ENCODE measurements at places on chromosomes 2 and 18.

DNA sequence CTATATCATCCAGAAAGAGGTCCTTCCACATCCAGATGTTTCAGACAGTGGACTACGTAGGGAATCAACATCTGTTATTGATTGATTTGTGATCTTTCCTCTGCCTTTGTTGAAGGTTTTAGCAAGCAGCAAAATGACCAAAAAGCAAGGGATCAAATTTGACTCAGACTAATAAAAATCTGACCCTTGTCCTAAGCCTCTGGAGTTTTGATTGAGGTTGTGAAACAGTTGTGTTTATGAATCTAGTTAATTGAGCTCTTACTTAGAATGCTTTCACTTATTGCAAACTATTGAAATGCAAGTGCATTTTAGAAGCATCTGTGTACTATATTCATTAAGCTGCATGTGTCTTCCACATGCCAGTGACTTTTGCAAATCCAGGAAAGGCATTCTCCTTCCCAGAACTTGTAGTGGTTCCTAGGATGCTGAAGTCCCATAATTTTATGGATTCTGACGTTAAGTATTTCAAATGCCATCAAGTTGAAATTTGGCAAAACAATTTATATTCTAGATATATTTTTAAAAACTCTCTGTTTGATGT, 116.0 kb downstream of the MTX2 start:
- no peak for DNase-seq

- no peak for DNase-seq
These were observed 75.9 kb upstream of the SLC35G4 start for GRCh38 chr18:11533513-11533890.

- DNase-seq, result no peak
These were observed 20.5 kb downstream of the NEDD4L start for GRCh38 chr18:58064406-58064998.

DNA sequence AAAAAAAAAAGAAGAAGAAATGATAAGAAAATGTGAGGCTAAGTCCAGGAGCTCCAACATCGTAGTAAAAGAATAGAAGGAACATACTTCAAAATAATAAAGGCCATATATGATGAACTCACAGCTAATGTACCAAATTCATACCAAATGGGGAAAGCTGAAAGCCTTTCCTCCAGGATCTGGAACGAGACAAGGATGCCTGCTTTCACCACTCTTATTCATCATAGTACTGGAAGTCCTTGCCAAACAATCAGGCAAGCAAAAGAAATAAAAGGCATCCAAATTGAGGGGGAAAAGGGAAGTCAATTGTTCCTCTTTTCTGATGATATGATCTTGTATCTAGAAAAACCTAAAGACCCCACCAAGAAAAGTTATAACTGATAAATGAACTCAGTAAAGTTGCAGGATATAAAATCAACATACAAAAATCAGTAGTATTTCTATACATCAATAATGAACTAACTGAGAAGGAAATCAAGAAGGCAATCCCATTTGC, 170.6 kb downstream of the METTL4 start:
- DNase-seq, result no peak

DNA sequence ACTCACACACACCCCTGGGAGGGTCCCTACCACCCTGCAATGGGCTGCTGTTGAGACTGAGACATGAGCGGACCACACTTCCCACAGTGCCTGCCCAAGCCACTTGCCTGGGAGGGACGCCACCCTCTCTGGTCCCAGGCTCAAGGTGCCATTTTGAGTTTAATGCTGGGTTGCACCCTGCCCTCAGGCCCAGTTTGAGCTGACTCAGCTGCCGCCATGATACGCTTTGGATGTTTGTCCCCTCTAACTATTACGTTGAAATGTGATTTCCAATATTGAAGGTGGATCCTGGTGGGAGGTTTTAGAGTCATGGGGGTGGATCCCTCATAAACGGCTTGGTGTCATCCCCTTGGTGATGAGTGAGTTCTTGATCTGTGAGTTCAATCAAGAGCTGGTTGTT, 76.4 kb upstream of the DYNC1I2 start:
- no peak for DNase-seq

DNA sequence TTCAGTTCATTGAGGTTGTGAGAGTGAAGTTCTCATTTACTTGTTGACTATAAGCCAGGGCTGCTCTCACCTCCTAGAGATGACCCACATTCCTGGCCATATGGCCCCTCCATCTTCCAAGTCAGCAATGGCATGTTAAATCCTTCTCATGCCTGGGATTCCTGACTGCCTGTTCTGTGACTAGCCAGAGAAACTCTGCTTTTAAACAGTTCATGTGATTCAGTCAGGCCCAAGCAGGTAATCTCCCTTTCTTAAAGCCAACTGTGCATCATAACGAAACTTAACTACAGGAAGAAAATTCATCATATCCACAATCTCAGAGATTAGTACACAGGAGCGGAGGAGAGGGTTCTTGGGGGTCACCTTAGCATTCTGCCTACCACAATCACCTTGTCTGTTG, 11.5 kb downstream of the DPP4 start:
- no peak for DNase-seq

DNA sequence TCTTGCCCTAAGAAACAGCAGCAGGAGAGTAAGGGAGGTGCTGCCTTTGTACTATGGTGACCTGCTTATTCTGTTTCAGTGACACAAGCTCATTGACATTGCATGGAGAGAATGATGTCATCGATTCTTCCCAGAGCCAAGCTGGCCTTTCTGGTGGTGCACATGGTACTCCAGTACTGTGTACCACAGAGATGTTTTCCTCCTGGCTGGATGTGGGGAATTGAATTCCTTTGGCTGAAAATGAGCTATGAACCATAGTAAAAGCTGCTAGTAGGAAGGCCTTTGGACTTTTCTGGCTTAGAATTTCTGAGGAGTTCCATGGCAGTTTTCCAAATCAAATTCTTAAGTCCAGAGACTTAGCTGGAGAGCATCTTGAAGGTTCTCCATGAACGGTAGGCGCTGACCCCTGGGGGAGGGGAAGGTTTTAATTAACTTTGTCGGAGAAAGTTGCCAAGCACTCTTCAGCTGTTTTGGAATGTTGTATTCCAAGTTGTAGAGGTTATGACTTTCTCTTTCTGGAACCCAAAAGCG, 17.1 kb upstream of the B3GNT2 start:
- no peak for DNase-seq

DNA sequence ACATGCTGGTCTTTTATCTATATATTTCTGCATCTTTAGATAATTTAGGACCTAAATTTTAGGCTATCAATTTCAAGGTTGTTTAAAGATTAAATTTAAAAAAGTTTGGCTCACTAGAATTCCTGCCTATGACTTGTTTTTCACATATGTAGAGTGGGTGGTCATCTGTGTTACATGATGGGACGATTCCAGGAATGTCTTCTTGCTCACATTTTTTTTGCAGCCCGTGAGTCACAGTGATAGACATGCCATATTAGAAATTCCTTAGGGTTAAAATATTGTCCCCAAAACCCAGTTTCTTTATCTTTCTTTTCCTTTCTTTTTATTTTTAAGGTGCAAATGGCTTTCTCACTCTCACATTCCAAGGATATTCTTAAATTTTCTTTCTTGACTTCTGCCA, 652.0 kb downstream of the PLCL1 start:
- DNase-seq, result no peak

GRCh38 chr2:234406085-234406484, 90.8 kb downstream of the ARL4C start:
- no peak for DNase-seq

DNA sequence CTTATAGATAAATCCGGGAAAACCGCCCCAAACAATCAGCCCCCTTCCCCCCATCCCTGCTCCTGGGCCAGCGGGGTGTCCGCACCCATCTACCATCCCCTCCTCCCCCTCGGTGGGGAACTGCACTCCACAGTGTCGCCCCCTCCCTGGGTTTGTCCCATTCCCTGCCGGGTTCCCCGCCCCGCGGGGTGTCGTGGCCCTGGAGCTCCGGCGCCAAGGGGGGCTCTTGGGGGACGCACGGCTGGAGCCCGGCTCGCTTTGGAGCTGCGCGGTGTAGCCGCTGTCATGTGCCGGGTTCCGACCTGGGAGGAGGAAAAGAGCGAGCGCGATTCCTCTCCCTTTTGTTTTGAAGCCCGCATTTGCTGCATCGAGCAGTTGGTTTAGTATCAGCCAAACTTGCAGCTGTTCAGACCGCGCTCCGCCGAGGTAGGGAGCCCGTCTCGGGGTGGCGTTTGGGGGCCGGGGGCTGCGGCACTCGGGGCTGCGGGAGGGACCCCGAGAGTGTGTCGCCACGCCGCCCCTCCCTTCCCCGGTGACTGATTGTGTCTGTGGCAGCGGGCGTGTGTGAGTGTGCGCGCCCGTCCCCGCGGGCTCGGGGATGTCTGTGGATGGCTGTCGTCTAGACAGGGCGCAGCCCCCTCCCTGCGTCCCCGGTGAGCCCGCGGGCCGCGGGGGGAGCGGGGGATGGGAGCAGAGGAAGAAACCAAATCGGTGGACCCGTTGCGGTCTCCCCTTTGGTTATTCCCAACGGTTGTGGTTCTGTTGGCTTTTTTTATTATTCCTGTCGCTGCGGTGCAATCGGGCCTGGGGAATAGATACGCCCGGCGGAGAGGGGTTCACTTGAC, 797 bp downstream of the CTIF start:
- DNase-seq, result peak; percentile 12

DNA sequence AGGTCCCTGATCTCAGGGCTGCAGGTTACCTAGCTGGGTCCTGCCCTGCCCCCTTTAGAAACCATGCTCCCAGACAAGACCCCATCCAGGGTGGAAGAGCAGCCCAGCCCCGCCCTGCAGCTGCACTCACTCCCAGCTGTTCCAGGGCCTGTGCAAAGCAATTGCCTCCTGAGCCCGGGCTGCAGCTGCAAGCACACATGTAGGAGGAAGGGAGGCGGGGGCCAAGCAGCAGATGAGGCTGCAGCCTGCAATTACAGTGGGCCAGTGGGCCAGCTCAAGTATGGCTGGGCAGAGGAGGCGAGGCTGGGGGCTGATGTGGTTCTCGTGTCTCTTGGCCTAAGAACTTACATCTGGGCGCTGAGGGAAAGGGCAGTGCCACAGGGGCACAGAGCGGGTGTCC, 65.4 kb upstream of the TUBA3E start:
- no peak for DNase-seq

- no peak for DNase-seq
These were observed 25.6 kb upstream of the PMAIP1 start for GRCh38 chr18:59874166-59874565.

- DNase-seq, result no peak
These were observed 27.7 kb upstream of the DOCK10 start for GRCh38 chr2:225069966-225070365.

GRCh38 chr18:48037481-48038271, 107.2 kb upstream of the SMAD2 start:
- no peak for DNase-seq

DNA sequence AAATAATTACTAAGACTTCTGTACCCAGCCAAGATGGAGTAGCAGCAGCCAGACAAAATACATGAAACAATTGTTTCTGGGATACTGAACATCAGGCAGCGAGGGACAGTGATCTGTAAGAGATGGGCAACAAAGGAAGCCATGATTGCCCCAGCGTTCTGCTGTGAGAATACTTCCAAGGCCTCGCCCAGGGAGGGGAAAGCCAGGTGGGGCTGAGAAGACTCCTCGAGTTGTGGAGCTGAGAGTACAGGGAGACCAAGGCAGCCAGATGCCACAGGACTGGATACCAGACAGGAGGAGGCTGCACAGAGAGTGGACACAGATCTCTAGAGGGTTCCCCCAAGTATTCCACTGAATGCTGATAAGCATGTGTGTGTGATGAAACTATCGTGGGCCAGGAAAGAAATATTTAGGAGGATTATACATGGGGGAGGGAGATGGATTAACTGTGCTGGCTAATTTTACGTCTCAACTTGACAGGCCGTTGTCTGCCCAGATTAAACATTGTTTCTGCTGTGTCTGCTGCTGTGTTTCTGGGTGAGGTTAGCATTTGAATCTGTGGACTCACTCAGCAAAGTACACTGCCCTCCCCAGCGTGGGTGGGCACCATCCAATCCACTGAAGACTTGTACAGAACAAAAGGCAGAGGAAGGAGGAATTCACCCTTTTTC, 10.2 kb upstream of the LIMS2 start:
- no peak for DNase-seq

GRCh38 chr2:101463911-101464641, 10.8 kb downstream of the RFX8 start:
- no peak for DNase-seq

DNA sequence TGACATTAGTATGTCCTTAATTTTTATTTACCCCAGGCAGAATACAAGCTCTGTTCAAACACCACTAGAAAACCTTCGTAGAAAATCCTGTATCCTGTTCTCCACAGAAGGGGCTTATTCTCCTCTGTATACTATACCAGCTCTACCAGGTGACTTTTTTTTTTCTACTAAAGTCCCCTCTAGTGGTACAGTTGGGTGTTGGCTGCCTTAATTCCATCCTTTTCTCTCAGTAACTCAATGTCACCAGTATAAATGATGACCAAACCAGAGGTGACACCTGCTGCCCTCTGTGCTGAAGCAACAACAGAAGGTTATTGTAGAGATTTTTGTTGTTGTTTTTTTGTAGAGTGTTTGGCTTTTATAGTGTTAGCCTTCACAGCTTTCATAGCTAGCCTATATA, 1322.0 kb downstream of the LRP1B start:
- DNase-seq, result no peak

DNA sequence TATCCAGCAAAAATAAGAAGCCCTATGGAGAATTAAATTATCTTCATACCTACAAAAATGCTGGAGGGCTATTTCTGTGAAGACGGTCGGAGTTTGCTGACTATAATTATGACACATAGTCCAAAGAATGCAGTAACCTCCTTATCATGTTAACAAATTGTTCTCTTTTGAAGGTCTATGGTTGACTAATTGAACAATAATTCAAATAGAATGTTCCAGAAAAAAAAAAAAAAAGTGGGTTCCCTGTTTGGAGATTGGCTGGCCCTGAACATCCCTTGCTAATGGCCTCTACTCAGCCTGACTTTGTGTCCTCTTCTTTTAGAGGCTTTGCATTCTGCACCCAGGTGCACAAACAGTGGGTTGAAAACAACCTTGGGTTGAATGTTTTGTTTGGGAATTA, 82.8 kb upstream of the CCBE1 start:
- no peak for DNase-seq

DNA sequence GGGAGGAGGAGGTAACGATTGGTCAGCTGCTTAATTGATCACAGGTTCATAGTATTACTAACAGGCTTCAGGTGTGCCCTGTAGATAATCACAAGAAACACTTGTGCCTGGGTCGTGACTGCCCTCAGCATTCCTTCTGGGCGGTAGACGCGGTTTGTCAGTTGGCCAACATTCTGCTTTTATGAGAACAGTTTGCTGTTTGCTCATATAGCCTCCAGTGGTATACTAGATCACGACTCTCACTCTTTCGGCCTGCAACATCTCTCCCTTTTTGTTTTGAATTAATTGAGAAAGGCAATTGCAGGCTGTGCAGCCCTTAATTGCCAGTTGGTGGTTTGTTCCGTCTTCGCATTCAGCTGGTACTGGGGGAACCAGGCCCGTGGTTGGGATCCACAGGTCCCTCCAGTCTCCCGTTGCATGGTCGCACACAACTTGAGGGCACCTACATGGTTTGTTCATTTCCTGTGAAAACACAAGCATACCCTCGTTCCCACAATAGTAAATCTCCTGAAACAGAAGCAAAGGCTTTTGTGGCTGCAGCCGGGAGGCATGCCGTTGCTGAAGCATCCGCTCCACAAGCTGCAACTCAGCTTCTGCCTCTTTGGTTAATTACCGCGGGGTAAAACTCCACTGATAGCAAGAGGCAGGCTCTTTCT, 30.3 kb upstream of the GPR17 start:
- DNase-seq, result no peak

GRCh38 chr18:73684647-73685046, 463.0 kb downstream of the FBXO15 start:
- DNase-seq, result no peak

- DNase-seq, result no peak
These were observed 37.8 kb downstream of the GPR155 start for GRCh38 chr2:174449033-174449432.

- DNase-seq, result no peak
These were observed 9.9 kb downstream of the MYT1L start for GRCh38 chr2:2321200-2321540.

Data from stimulated activated CD4-positive, alpha-beta T cell treated with anti-CD3 and anti-CD28 coated beads, Interleukin-12 subunit alpha, Interleukin-12 subunit beta, amount 100 ng/mL, for 4 hours (primary cell).